Stimulated activated CD4-positive, alpha-beta T cell treated with anti-CD3 and anti-CD28 coated beads, TNF-alpha, amount 100 ng/mL, for 24 hours (primary cell): ENCODE measurements at places on chromosomes 7 and 10.

- no peak for DNase-seq
Observed at GRCh38 chr10:13741438-13741837, 154.7 kb downstream of the PRPF18 start.

DNA sequence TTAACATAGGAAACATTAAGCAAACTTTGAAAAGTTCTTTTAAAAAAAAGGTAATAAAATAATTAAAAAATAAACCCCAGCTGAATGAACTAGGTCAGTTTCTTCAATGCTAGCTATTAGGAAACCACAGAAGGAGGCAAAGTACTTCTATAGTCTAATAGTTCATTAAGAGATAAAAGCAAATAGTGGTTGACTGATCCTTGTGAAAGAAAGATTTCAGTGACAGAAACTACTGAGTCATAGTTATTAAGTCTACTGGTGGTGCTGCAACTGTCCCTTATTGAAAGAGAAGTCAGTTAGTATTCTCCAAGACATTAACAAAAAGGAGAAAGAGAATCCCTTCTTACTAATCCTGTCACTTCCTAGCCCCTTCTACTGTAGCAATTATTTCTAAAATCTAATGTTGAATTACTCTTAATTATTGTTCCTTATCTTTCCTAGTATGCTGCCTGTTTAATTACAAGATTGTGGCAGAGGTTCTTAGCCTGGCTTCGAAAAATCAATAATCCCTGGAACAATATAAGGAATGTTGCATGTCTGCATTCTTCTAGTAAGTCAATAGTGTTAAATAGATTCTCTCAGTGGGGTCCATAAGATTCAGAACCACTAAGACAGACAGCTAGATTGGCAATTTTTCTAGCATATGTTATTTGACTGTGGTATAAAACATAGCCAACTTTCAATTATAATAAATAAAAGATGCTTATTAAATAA lies 18.2 kb downstream of the TCTN3 start:
- DNase-seq, result no peak

DNA sequence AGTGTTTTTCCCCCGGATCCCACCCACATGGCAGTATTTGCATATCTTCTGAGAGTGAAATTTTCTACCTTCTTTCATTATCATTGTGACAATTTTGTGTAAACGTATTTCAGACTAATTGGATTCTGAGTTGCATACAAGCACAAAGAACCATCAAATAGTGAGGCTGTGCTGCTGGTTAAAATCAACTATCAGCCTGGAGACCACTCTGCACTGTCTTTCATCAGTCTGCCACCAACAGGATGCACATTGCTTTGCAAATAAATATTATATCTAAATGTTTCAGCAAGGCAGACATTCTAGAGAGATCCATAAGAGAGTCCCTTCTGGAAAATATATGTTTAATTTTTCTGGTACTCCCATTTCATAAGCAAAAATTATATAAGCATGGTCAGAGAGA lies 851.8 kb downstream of the XPNPEP1 start:
- no peak for DNase-seq

- DNase-seq, result no peak
Observed at GRCh38 chr7:5417106-5418071, 6.2 kb downstream of the TNRC18 start.

DNA sequence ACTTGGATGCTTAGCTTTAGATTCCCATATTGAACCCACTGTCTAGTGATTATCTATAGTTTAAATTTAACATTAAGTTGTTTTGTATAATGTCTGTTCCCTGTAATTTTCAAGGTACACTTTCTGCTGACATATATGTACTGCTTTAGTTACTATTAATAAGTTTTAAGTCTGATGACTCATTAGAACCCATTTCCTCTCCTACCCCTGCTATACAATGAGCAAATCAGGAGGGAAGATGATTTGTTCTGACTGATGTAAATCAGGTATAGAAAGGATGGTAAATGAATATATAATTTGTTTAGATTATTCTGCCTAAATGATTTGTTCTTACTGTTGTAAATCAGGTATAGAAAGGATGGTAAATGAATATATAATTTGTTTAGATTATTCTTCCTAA lies 691.8 kb downstream of the NXPH1 start:
- DNase-seq, result no peak

DNA sequence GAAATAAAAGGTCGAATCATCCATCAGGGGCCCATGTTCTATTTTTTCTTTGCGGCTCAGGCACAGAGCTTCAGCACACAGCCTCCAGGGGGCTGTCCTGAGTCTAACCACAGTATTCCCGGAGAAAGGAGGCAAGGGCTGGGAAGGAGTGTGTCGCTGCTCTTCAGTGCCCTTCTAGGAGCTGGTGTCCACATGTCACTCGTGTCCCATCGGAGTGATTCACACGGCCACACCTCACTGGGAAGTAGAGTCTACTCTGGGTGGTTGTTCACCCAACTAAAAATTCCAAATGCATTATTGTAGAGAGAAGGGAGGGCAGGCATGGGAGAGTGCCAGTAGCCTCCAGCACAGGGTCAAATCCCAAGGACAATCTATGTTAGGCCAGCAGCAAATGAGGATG lies 114.8 kb upstream of the LANCL2 start:
- DNase-seq, result no peak

GRCh38 chr7:128069373-128070364 lies 38.4 kb upstream of the LRRC4 start:
- no peak for DNase-seq

- DNase-seq, result no peak
Observed at GRCh38 chr10:66786709-66787108, 139.1 kb upstream of the LRRTM3 start.

DNA sequence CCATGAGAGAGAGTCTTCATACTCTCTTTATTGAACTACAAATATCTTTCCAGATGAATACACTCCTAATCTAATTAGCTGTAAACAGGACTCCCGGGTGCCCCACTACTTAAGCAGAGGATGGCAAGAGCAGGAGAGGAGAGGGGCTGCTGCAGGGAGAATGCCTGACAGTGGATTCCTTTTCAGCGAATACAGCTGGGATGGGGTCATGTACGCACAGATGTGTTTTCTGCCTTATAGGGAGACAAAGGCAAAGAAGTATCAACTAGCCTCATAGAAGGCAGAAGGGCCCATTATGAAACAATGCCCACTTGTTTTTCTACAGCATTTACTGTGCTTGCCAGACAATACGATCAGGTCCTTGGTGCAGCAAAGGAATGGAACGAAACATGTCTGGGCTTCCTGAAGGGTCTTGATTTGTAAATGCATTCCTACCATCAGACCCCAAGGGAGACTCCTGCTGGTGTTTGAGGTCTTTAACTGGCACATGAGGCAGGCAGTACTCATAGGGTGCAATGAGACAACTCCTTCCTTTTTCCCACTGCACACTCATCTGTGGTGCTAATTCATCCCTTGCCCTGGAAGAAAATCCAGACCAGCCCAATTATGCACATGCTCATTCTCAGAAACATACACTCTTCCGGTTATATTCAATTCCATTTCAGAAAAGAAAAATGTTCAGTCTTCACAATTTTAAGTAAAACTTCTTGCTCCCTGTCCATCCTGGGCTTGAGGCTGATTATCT lies 117.1 kb downstream of the AOAH start:
- DNase-seq, result no peak

DNA sequence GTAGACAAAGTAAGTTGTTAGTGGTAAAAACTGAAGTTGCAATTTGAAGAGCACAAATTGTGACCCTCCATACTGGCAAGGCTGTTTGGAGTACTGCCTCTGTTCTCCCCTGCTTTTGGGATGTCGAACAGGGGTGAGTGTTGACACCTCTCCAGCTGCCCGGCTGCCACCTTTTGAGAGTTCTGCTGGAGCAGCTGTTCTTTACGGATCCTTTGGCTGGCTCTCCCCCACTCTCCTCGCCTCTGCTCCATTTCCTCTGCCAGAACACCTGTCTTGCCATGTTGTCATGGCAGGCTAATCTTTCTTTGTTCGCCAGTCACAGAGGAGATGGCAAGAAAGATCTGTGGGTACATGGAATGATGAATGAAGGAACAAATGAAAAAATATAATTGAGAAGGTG lies 34.9 kb downstream of the INSYN2A start:
- DNase-seq, result no peak

DNA sequence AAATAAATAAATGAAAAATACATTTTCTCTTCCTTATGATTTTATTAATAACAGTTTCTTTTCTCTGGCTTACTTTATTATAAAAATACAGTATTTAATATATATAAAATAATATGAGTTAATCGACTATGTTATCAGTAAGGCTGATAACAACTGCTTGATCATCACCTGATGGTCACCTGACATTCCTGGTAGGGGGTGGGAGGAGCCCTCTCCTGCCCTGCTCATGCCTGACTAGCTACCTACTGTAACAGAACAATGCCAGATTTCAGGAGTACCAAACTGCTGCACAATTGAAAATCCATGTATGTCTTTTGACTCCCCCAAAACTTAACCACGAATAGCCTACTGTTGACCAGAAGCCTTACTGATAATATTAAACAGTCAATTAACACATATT lies 1.3 kb upstream of the APBB1IP start:
- DNase-seq, result no peak

GRCh38 chr7:29920491-29920890 lies 69.1 kb downstream of the SCRN1 start:
- DNase-seq, result no peak

GRCh38 chr7:140989068-140989467 lies 25.7 kb downstream of the MRPS33 start:
- DNase-seq, result no peak
